Kidney capillary endothelial cell (primary cell): ENCODE measurements at places on chromosomes 3 and 15.

GRCh38 chr3:120393761-120394160 lies 44.6 kb upstream of the LRRC58 start:
- DNase-seq, result no peak

- DNase-seq, result peak; percentile 36
Observed at GRCh38 chr3:190224863-190225692, 97.2 kb downstream of the CLDN1 start.

DNA sequence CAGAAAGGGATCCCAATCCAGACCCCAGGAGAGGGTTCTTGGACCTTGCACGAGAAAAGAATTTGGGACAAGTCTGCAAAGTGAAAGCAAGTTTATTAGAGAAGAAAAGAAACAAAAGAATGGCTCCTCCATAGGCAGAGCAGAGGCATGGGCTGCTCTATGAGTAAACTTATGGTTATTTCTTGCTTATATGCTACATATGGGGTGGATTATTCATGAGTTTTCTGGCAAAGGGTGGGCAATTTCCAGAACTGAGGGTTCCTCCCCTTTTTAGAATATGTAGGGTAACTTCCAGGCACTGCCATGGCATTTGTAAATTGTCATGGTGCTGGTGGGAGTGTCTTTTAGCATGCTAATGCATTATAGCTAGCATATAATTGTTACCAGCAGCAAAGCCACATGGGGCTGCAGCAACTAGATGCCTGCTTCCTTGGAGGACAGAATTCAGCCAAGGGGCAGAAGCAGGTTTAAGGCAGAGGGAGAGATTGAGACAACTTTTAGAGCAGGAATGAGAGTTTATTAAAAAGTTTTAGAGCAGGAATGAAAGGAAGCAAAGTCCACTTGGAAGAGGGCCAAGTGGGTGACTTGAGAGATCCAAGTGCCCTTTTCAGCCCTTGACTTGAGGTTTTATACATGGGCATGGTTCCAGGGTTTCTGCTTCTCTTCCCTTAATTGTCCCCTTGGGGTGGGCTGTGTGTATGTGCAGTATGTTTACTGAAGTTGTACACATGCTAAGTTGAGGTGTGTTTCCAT lies 41.3 kb downstream of the METTL6 start:
- DNase-seq, result no peak

GRCh38 chr15:83913034-83913632 lies 259.2 kb downstream of the ADAMTSL3 start:
- DNase-seq, result no peak

DNA sequence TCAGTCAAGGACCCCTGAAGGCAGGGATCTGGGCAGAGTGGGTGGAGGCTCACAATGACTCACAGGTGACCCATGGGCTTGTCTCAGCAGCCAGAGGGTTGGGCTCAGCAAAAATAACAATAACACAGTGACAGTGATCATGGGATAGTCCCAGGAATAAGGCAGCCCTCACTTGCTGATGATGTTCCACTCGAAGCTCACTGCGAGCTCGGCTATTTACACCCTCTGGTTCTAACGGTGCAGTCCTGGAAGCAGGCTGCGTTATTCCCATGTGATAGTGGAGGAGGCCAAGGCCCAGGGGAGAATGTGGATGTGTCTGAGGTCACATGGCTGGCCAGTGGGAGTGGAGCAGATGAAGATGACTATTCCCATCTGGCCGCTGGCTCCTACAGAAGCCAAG lies 16.2 kb downstream of the CCDC33 start:
- no peak for DNase-seq

DNA sequence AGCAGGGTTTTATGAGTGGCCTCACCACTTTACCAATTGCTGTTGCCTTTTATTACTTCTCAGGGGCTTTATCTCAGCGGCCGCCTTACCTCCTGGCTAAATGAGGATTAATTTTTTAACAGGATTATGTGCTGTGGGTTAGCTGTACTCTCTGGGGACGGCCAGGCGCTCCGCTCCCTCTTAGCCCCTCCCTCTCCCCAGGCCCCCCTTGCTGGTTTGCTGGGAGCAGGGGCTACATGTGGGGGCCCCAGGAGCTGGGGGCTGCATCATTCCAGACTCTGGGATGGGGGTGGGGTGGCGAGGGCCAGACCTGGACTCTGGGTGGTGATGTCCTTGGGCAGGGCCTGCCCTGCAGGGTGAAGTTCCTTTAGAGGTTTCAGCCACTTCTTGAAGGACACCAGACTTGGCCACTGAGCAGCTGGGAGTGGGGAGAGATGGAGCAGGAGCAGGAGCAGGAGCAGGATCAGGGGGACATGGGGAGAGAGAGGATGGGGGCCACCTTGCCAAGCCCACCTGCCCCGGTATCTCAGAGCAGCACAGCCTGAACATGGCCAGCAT lies 196.1 kb downstream of the GOLGA6L6 start:
- no peak for DNase-seq

GRCh38 chr15:33846142-33846541 lies 122.2 kb upstream of the CHRM5 start:
- no peak for DNase-seq

- no peak for DNase-seq
Observed at GRCh38 chr3:30754426-30754825, 140.0 kb downstream of the GADL1 start.

DNA sequence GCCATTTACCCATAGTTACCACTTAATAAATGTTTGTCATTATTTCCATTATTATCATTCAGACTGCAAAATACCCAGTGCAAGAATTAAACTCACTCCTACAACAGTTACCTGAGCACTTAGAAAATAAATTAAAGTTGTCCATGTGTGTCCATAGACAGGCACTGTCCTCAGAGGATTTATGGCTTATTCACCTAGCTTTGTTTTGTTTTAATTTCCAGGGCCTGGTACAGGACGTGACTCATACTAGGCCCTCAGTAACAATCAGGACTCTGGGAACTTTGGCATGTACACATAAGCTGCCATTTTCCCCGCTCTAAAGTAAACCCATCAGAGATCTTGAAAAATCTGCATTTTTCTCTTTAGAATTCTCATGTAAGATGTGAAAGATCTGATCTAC lies 458.5 kb upstream of the ARRDC4 start:
- DNase-seq, result peak; percentile 59

GRCh38 chr15:98503970-98504369 lies 144.4 kb upstream of the IGF1R start:
- no peak for DNase-seq

- DNase-seq, result no peak
Observed at GRCh38 chr3:117017135-117017894, 307.7 kb downstream of the TUSC7 start.

DNA sequence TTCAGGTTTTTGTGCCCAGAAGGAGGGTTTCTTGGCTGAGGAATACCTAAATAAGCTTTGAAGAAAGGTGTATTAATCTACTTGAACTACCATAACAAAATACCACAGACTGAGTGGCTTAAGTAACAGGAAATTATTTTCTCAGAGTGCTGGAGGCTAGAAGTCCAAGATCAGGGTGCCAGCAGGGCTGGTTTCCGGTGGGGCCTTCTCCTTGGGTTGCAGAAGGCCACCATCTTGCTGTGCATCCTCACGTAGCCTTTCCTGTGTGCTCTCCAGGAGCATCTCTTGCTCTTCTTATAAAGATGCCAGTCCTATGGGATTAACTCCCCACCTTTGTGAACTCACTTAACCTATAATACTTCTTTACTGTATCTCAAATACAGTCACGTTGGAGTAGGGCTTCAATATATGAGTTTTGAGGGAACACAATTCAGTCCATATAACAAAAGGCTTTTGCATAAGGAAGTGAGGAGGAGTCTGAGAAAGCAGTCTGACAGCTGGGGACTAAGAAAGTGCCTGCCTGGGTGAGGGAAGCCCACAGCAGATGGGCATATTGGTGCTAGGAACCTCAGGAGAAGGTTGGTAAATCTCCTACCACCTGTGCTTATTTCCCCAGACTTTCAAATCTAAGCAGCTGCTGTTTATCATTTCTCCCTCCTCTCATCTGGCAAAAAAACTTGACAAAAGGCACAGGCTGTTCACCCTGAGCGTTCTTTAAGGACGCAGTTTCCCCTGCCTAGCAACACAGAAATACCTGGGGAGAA lies 89.6 kb upstream of the CBLB start:
- no peak for DNase-seq

- DNase-seq, result peak; percentile 83
Observed at GRCh38 chr15:29074045-29074444, 188.3 kb downstream of the APBA2 start.
